Occipital lobe (tissue), 3 donors: ENCODE measurements at places on chromosomes 2 and 18.

DNA sequence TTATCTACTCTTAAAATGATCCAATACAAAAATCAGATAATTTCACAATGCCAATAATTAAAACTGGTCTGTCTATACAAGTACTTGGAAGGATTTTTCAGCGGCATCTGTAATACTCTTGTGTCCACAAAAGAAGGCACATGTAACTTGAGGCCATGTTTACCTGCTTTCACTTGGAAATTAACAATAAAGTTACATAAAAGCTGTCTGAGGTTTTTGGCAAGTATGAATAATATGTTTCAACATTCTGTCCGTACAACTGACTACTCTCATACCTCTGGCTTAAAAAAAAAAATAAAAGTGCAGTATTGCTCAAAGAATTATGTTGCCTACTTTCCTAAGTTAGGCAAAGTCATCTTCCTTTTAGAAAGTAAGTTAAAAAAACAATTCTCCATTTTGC lies 253.6 kb downstream of the NBAS start:
- DNase-seq = no peak

DNA sequence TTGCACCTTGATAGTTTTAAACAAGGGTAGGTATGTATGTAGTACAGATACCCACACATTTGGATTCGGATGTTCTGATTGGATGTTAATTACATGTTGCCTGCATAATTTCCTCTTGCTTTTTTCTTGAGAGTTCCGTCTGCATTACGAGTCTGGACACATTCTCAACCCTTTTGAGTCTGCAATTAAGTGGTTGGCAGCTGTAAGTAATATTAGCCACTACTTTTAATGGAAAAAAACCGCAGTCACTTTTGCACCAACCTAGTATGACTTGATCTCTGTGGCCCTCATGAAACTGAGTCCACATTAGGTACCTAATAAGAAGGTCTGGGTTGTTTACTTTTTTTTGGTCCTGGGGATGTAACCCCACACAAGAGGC lies 217.3 kb downstream of the VAPA start:
- no peak for DNase-seq

GRCh38 chr18:30160124-30160523 lies 882.4 kb downstream of the DSC3 start:
- no peak for DNase-seq

GRCh38 chr18:10919851-10920250 lies 229.5 kb downstream of the PIEZO2 start:
- no peak for DNase-seq

DNA sequence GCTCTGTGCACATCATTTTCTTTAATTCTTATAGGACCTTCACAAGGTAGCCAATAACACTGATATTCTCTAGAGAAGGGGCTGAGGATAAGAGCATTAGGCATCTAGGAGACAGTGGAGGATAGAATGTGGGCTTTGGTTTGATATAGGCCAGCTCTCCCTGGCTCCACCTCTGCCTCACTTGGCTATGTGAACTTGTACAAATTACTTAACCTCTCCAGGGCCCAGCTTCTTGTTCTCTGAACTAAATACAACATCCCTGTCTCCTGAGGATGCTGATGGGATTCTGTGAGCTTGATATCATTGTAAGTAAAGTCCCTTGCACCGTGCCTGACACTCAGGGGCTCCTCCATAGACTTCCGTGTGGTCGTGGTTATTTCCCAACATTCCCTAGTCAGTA lies 87.3 kb downstream of the ACOXL start:
- DNase-seq = no peak

GRCh38 chr2:220033546-220033945 lies 406.1 kb downstream of the SLC4A3 start:
- no peak for DNase-seq

DNA sequence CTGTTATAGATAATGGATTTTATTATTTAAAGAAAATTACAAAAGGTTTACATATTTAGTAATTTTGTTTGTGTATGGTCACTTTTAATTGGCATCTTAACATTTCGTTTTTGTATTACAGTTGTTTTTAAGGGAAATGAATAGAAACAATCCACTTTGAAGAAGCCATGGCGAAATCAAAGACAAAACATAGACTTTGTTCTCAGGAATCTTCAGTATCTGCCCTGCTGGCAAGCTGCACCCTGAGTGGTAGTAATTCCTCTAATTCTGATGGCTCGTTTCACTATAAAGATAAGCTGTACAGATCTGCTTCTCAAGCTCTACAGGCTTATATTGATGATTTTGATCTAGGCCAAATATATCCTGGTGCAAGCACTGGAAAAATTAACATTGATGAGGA lies 2.7 kb downstream of the C18orf54 start:
- no peak for DNase-seq

- no peak for DNase-seq
Observed at GRCh38 chr2:113966832-113967231, 76.9 kb downstream of the ACTR3 start.

GRCh38 chr2:34098256-34098655 lies 499.2 kb upstream of the FAM98A start:
- DNase-seq = no peak

DNA sequence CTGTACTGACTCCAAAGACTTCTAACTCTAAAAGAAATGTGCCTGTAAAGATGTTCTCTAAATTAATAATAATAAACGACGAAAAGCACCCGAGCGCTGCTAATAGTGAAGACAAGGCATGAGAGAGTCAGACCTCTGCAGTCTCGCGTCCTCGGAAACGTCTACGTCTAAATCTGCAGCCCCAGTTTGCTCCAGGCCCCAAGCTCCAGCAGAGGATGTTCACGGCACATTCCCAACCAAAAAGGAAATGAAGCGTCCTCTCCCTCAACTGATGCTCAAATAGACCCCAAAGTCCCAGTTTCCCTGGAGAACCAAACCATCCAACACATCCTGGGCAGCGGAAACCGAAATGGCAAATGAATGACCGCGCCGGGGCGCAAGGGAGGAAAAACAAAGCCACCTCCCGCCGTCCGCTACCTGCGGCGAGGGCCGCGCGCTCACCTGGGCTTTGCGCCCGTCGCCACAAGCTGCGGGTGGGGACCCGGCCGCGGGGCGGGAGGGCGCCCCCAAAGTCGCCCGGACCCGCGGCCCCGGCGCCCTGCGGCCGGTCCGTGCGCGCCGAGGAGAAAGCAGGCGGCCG lies 47.1 kb upstream of the CCDC150 start:
- DNase-seq = peak; percentile 55

DNA sequence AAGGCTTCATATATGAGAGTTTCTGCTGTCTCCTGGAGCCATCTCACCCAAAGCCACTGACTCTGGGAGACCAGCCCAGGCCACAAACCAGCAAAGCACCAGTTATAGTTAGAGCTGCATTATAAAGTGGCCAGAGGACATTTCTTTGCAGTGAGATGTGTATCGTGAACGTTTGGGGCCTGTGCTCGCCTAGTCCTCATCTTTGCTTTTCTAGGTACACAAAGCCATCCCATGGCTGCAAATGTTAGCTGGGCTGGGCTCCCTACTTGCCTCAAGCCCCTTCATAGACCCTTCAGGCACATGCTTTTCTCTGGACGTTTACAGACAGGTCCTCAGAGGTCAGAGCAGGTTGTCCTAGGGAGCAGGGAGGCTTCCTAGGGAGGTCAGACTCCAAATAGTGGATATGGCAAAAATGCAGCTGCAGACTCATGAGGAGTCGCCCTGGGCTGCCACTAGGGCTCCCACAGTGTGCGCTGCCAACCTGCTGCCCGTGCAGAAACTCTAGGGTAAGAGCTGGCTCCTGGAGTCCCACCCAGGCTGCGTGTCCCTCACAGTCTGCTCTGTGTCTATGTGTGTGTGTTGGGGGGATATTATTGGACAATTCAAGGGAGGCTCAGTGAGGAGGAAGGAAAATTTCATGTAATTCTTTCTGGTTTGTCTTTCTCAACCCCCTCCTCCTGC lies 141.0 kb downstream of the RPIA start:
- DNase-seq = no peak

GRCh38 chr2:157875641-157876065 lies 477 bp downstream of the ACVR1 start:
- no peak for DNase-seq

GRCh38 chr2:202530038-202530437 lies 104.7 kb upstream of the FAM117B start:
- DNase-seq = no peak

DNA sequence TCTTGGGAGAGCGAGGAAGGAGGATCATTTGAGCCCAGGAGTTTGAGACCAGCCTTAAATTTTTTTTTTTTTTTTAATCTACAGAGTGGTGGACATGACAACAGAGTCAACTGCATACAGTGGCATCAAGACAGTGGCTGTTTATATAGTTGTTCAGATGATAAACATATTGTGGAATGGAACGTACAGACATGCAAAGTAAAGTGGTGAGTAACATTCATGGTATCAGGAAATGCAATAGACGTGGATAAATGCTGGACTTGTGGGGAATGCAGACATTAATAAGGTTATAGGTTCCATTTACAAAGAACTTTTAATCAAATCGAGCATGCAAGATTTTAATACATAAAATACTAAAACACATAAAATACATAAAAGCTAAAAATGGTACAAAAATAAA lies 11.9 kb downstream of the WDR43 start:
- no peak for DNase-seq

- no peak for DNase-seq
Observed at GRCh38 chr2:105876191-105876590, 131.5 kb downstream of the NCK2 start.

DNA sequence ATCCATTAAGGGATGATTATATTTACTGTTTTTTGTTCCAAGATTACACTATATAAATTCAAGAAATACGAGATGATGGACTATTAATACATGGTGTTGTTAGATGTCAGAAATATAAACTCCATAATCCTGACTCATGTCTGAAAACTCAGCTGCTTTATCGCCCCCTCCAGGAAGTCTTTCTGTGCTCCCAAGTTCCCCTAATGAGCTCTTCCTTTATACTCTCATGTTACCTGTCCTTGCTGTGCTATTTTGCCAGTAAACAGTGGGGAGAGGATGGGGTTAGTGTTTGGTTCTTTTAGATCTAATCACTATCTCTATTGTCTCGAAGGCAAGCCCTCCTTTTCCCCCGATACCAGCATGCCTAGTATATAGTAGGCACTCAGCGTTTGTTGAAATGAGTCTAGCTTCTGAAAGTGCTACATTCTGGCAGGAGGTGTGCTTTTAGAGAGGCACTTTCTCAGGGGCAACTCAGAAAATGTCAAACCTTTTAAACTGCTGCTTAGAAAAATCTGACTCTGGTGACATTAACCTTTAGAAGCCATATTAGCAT lies 21.4 kb upstream of the BARD1 start:
- DNase-seq = no peak

DNA sequence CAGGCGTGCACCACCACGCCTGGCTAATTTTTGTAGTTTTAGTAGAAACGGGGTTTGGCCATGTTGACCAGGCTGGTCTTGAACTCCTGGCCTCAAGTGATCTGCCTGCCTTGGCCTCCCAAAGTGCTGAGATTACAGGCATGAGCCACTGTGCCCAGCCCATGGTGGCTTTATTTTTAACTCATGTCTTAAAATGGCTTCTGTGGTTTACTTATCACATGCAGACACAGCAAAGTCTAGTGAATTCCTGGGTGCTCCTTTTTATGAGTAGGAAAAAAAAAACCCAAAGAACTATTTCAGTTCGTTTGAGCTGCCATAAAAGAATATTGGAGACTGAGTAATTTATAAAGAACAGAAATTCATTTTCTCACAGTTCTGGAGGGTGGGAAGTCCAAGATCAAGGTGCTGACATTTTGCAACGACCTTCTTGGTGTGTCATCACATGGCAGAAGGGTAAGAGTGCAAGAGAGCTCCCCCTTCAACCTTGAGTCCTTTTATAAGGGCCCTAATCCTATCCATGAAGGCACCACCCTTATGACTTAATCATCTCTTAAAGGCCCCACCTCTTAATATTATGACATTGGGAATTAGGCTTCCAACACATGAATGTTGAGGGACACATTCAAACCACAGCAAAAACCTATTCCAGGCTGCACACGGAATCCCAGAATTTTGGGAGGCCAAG lies 12.6 kb upstream of the REL start:
- DNase-seq = no peak

- DNase-seq = no peak
Observed at GRCh38 chr18:31099450-31100230, 2.6 kb downstream of the DSC2 start.

DNA sequence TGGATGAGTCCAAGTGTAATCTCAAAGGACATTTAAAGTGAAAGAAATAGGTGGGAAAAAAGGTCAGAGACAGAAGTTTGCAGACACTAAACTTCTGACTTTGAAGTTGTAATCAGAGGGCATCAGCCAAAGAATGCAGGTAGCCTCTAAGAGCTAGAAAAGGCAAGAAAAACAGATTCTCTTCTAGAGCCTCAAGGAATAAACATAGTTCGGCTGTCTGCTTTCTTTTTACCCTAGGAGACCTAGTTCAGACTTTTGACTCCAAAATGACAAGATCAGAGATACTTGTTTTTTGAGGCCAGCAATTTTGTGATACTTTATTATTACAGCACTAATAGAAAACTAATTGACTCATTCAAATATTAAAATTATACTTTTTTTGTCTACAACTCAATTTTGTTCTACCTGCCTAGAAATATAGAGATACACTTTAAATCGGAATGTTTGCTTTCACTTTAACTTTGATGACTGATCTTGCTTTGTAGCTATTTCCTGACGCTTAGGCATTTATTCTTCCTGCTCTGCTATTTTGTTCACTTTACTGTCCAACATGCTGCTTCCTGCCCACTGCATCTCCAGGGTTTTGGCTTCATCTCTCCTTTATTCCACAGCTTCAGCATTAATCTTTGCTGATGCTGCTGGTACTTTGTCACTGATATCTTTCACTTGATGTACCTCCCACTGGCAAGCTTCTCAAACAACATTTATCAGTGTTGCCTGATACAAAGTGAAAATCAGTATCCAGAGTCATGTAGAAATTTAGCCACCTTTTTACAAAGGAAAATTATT lies 272.5 kb downstream of the DSEL start:
- DNase-seq = no peak

GRCh38 chr18:2692508-2692907 lies 37.0 kb downstream of the SMCHD1 start:
- DNase-seq = no peak

DNA sequence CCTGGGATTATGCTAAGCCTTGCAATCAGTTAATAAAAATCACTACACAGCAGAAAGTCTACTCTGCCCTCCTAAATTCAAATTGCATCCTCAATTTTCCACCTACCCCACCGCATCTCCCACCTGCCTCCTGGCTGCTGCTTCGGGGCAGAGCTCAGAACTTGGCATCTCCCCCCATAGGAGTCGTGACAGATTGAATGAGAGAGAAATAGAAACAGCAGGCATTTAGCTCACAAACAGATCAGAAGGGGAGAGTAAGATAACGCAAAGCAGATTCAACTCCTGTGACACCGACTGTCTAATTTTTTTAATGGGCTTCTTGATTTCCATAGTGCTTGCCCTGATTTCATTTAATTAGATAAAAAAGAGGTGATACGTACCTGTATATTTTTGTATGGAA lies 24.7 kb upstream of the LRRC30 start:
- DNase-seq = no peak

GRCh38 chr18:11591957-11592356 lies 17.4 kb upstream of the SLC35G4 start:
- DNase-seq = no peak

- no peak for DNase-seq
Observed at GRCh38 chr18:56756966-56757365, 105.8 kb downstream of the WDR7 start.
